ENCODE measurements at places on chromosomes 5 and 9.

- no peak for DNase-seq
Observed at GRCh38 chr5:143663872-143664271, 148.1 kb upstream of the HMHB1 start.

- DNase-seq = no peak
Observed at GRCh38 chr5:37184748-37185364, 64.3 kb downstream of the CPLANE1 start.

DNA sequence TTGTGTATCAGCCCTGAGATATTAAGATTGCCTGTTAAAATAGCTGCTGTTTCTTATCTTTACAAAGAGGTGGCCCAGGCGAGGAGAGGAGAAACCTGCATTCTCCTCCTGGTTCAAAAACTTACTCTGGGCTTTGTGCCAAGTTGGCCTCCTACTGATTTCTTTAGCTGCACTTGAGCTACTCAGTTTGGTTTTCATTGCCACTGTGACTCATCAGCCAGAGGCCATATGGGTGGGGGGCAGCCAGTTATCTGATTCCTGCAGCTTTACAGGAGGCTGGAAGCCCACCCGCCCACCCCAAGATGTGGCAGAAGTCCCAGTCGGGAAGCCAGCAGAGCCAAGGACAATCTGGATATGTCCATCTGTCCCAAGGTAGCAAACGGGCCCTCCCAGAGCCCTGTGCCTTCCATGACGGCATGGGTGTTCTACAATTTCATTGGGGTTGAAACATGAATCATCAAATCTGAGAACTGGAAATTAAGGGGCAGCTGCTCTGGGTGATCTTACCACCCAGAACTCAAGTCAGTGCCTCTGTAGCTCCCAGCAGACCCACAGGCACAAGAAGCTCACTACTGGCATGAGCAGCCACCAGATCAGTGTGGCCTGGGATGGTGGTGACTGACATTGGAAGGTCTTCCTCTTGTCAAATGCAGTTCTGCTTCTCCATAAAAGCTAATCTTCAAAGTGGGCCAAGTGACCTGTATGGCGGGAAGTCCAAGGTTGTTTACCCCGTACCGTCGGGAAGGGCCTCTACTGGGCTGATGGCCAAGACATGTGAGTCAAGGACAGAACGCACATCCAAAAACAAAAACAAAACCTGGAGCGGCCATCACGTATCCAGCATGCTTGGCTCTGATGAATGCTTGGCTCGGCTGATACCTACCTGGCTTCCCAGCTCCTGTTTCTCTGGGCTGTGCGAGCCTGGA, 15.6 kb downstream of the FCN2 start:
- DNase-seq = peak; percentile 31

DNA sequence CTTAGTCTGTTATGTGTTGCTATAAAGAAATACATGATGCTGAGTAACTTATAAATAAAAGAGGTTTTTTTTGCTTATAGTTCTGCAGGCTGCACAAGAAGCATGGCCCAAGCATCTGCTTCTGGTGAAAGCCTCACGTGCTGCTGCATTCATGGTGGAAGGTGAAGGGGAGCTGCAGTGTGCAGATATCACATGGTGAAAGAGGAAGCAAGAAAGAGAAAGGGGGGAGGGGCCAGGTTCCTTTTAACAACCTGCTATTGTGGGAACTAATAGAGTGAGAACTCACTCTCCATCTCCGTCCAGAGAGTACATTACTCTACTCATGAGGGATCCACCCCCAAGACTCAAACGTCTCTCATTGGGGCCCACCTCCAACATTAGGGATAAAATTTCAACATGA, 12.5 kb upstream of the PARP8 start:
- DNase-seq = no peak

GRCh38 chr9:37954581-37954981, 50.7 kb upstream of the SLC25A51 start:
- no peak for DNase-seq

GRCh38 chr9:86353655-86354010, 577 bp downstream of the TUT7 start:
- DNase-seq = no peak

DNA sequence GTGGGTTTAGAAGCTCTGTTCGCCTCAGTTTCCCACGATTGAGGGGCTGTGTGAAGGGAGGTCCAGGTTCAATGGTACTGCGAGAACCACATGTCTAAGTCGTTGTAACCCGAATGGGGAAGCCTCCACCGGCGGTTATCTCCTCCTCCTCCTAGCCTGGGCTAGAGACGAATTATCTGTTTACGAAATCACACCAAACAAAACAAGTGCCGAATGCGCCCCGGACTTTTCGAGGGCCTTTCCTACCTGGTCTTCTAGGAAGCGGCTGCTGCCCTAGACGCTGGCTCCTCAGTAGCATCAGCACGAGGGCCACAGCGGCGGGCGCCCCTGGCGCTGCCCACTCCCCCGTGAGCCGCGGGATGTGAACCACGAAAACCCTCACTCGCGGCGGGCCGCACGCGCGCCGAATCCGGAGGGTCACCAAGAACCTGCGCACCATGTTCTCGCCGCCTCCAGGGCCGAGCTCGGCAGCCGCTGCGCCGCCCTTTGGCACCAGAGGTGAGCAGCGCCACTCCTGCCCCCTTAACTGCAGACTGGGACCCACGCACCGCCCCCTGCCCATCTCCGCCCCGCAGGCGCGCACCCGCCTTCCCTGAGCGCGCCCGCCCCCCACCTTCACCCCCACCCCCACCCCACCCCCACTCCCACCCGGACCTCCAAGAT, at the start of gene CDKN2A:
CDKN2A (minus strand) TSS at position 500 of the 663 bp plus-strand sequence.
- no peak for DNase-seq

DNA sequence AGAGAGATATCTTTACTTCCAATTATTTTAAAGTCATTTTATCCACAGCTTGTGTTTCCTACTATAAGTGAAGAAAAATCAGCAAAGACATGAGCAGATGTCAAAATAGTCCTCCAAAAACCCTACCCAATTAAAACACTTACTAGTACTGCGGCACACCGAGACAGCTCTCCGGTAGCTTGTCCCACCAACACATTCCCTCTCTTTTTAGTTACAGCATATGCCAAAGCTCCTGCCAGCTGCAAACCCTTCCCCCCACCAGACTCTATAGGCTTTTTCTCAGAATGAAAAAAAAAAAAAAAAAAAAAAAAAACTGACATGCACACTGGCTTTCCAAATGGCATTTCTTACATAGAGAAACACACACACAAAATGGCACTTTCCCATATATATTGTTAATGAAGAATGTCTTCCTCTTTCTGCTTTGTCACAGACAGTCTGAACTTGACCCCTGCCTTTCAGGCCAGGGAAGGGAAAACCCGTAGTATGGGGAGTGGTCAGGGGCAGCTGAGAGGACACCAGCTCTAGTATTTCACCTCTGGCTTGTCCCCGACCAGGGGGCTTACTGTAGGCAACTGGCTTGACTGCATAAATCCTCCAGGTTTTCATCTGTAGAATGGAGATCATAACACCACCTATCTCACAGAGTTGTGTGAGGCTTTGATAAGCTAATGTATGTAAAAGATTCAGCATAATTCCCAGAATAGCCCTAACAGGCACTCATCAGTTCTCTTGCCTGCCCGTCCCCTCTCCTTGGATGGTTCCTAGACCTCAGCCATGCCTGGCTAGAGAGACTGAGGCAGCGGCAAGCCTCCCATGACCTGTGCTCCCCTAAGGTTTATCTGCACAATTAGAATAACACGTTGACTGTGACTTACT, 233.6 kb downstream of the CRB2 start:
- no peak for DNase-seq

DNA sequence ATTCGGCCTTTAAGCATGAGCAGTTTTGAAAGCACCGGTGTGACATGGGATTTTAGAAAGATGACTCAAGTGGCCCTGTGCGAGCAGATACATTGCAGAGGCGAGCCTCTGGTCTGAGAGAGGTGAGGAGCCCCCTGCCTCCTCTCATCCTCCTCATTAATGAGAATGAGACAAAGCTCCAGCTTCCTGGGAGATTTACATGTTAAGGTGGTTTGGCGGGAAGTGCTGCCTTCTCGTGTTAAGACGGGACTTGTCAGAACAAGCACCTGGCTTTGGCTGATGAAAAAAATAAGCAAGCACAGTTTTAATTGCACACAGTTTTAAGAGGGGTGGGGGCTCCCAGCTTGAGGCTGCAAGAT, 68.1 kb downstream of the ACTL7B start:
- no peak for DNase-seq

GRCh38 chr5:132376694-132377641, 7.5 kb downstream of the SLC22A5 start:
- DNase-seq = no peak

DNA sequence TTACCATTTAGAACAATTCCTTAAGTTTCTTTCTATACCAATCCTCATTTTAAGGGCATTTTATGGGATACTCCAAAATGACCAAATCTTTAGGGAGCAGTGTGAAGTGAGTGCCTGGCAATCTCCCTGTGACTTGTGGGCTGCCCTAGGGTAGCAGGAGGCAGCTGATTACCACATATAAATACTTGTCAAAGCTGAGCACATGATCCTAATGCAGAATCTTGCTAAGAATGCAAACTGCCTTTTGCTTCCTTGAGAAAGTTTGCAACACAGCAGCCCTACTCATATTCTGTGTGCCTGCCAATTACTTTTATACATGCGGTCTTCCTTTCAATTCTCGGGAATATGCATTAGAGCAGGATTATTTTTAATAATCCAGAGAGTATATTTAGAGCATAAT, 18.2 kb upstream of the NREP start:
- DNase-seq = no peak

GRCh38 chr5:12217039-12217438, 312.8 kb upstream of the CTNND2 start:
- no peak for DNase-seq

GRCh38 chr9:111098093-111098492, 59.8 kb upstream of the LPAR1 start:
- no peak for DNase-seq

DNA sequence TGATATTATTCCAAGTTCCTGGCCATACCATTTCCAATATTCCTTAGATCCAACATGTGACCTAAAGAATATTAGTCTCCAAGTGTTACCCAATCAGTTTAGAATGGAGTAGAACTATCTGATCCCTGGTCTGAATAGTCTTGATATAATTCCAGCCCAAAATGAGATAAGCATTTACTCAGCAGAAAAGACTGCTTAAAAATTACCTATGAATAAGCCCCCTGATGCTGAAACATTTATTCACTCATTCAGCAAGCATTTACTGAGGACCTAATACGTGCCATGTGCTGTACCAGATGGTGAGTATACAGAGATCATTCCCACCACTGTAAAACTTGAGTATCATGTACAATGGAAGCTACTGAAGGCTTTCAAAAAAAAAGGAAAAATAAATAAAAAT, 157.0 kb downstream of the FAM114A2 start:
- DNase-seq = no peak

DNA sequence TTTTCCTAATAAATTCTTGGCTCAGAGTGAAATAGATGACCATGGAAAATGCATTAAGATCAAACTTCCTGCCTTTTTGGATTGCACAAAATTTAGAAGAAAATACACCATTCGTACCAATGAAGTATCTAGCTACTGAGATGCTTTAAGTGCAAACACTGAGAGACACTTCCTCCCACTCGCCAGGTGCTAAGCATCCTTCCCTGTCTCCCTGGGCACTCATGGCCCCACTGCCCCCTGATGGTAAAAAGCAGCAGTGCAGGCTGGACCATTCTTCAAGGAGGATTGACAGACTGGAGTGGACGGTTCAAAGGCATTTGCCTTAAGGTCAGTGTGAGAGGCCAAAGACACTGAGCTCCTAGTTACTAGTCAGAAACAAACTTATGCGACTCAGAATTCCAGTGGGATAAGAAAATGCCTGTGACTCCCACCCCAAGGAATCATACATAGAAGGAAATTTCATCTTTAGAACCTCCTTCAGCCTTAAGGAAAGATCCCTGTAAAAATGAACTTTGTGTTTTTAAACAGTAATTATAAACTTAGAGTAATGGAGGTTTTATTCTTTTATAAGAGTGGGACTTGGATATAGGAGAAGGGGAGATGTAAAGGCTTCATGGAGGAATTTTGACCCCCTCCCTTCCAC, 86.0 kb upstream of the SLC30A5 start:
- peak; percentile 14 for DNase-seq

- no peak for DNase-seq
Observed at GRCh38 chr9:19271081-19271480, 40.6 kb downstream of the DENND4C start.

DNA sequence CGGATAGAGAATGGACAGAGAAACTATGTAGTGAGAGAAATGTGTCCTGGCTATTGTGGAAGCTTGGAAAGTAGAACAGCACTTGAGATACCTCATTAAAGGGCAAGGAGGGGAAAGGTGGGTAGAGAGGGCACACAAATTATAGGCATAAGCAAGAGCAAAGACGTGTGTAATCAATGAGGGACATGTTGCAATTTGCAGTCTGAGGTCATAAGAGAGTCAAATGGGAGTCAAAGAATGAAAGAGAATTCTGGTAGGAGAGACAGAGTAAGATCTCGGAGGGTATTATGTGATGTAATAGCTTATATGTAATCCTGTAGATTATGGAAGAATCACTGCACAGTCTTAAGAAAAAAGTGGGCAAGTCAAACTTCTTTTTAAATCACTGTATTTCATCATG, 312.0 kb upstream of the RGMB start:
- DNase-seq = no peak

DNA sequence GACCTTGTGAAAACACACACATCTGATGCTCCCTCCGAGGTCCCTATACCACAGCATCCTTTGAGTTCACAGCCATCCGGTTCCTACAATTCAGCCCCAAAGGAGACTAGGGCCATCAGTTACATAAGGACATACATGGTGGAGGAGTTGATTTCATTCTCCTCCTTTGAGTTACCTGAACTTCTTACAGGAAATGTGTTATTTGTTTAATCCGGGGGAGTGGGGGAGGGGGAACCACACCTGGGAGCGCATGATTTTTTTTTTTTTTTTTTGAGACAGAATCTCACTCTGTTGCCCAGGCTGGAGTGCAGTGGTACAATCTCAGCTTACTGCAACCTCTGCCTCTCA, 30.7 kb downstream of the SEMA4D start:
- DNase-seq = no peak

- no peak for DNase-seq
Observed at GRCh38 chr9:132648685-132649084, 21.1 kb downstream of the DDX31 start.

- no peak for DNase-seq
Observed at GRCh38 chr5:88214655-88215054, 54.0 kb downstream of the TMEM161B start.

- DNase-seq = no peak
Observed at GRCh38 chr9:93659837-93660177, 83.4 kb downstream of the PHF2 start.

DNA sequence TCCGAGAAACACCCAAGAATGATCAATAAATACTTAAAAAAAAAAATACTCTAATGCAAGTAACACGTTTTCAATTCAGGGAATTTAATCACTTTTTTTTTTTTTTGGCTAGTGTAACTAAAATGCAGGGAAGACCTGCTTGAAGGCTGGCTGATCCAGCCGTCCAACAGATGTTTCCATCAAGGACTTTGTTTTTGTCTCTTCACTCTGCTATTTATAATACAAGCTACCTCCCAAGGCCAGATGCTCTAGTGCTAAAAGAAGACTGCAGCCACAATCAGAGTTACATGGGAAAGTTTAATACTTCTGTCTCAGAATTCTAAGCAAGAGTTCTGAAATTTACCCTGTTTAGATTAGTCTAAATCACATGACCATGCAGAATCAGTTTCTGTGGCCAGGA, 14.5 kb downstream of the TBCA start:
- DNase-seq = no peak

All from stromal cell of bone marrow (primary cell).